ENCODE measurements at places on chromosomes 12 and 14. TPM values are rescaled to one million over a fixed set of nuclear protein-coding genes. Genes with fewer than 3 reads are reported as not detected.

KRT73 gene
- polyA plus RNA-seq, result not detected

GRCh38 chr12:51227962-51228361 lies 10.1 kb upstream of the POU6F1 start:
- no peak for DNase-seq

- no peak for DNase-seq
These were observed 536.8 kb upstream of the ATP2B1 start for GRCh38 chr12:90245391-90245790.

DNA sequence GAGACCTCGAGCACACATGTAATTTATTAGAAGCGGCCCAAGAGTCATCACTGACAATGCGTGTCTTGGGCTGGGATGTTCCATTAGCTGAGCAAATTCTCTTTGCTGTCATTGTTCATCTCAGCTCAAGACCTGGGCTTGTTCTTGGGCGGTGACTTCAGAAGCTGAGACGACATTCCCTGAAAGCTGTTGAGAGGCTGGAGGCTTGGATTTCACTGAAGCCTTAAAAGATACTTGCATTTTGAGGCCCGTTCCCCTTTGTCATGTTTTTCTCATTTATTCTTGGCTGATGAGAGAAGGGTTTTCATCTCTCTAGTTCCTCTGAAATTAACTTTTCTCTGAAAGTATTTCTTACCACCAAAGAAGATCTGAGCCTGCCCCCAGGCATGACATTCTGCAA lies 16.6 kb upstream of the SUSD6 start:
- DNase-seq, result no peak

- DNase-seq, result no peak
These were observed 91.8 kb upstream of the KCNA1 start for GRCh38 chr12:4817880-4818279.

- DNase-seq, result no peak
These were observed 14.0 kb upstream of the TRPV4 start for GRCh38 chr12:109847142-109847735.

GRCh38 chr12:46831335-46832129 lies 5.7 kb upstream of the SLC38A4 start:
- DNase-seq, result peak; percentile 79

DNA sequence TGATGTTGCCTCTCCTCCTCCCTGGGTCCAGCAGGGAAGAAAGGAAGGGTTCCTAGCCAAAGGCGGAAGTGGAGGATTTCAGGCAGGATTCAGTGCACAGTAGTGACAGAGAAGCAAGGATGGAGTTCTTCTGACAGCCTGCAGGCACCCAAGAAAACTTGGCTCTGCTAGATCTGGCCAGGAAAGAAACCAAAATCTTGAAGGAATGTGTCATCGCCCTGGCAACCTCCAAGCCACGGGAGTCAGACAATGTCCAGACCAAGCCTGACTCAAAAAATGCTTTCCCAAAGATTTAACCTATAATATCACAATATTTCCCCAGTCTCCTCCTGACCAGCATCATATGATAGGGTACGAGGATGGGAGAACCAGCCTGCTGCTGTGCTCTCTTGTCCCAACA lies 22.8 kb upstream of the DHRS4 start:
- peak; percentile 75 for DNase-seq
